T-helper 17 cell (primary cell): ENCODE measurements at places on chromosomes 6 and 20. TPM values are rescaled to one million over a fixed set of nuclear protein-coding genes. Genes with fewer than 3 reads are reported as not detected.
A peak's percentile ranks its signal among the peaks of the same experiment; 100 is the strongest.

C6orf141 gene
- total RNA-seq = not detected

ME1 gene
- total RNA-seq = 0.97 TPM

PTPRT gene
- total RNA-seq = not detected

RIPPLY2 gene
- total RNA-seq = not detected

DEF6 gene
- 193 TPM for total RNA-seq

TRIM15 gene
- total RNA-seq = not detected

HLA-DQB1 gene
- total RNA-seq = 15.7 TPM

MRPS18B gene
- 23.2 TPM for total RNA-seq

CST4 gene
- not detected for total RNA-seq

TGIF2 gene
- 38.5 TPM for total RNA-seq

AKAP12 gene
- total RNA-seq = 0.20 TPM

CASS4 gene
- total RNA-seq = 7.1 TPM

BACH2 gene
- 53.7 TPM for total RNA-seq

TULP1 gene
- total RNA-seq = not detected

GLP1R gene
- total RNA-seq = not detected

IDH3B gene
- 135 TPM for total RNA-seq

UTRN gene
- total RNA-seq = 232 TPM

TP53INP2 gene
- 62.0 TPM for total RNA-seq

ESF1 gene
- 8.3 TPM for total RNA-seq

ZBTB46 gene
- total RNA-seq = 0.21 TPM

MAS1 gene
- not detected for total RNA-seq

GRCh38 chr6:47741807-47742206 is 40.0 kb upstream of the OPN5 start:
- DNase-seq = no peak

DNA sequence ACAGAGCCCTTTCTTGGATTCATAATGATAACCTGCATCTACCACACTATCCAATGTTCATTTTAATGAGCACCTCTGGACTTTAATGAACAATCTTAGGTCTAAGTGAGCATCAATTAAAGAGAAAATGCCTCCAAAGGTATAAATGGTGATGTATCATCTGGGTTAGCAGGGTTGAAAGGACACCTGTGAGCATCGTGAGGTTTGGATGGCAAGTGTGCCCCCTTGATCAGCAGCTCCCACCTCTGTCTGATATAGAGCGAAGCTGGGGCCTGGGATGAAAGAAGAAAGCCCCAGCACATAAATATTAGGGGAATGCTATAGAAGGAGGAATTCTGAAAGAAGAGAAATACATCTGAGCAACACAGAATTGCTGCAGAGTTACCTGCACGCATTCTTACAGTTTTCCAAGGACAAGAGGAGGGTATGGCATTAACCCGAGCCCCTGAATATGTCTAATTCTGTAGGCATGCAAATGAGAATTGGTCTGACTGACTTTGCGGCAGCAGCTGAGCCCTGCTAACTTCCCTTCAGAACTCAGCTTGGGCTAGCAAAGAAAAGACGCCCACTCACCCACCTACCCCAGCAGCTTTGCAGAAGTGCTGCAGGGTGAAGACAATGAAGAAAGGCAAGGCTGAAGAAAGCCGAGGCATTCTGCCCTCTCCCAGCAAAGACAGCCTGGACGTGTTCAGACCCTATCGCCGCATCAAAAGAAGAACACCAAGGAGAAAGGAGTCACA is 136.2 kb downstream of the GMPR start:
- no peak for DNase-seq

DNA sequence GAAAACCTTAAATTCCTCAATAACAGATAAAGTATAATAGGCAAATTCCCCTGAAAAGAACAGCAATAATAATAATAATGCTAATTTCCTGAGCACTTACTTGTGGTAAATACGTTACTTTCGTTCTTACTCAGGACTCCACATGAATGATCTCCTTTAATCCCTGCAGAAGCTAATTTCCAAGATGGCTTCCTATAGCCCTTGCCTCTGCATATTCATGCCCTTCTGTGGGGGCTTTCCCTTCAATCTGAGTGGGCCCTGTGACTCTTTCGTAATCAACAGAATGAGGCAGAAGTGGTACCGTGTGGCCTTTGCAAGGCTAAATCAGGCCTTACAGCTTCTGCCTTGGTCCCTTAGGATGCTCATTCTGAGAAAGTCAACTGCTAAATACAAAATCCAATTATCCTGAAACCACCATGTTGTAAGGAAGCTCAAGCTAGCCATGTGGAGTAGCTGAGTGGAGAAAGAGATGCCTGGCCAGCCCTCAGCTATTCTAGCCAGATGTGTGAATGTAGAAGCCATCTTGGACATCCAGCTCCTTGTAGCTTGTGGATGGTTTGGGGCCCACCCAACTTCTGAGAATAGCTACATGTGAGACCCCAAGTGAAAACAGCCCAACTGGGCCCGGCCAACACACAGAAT is 50.5 kb downstream of the MCUR1 start:
- no peak for DNase-seq

- DNase-seq = no peak
These were observed 608.1 kb downstream of the TENT5A start for GRCh38 chr6:81144346-81144745.

DNA sequence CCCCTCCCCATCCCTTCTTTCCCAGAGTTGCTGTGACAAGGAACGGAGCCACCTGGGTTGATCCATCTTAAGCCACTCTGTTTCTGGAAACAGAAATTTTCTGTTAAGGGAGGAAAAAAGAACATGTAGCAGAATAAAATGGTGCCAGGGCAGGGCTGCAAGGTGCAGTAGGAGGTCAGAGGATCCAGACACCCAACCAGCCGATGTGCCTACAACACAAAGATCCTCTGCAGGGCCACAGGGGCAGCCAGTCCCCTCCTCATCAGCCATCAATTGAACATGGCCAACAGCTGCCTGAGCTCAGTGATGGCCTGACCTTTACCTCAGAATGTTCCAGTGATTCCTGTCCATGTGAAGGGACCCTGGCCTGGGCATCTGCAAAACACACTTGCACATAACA is 11.9 kb downstream of the MDFI start:
- DNase-seq = no peak

- DNase-seq = peak; percentile 59
These were observed 17.3 kb downstream of the GABRR2 start for GRCh38 chr6:89297695-89298351.

- no peak for DNase-seq
These were observed 1.6 kb downstream of the HLA-DQB1 start for GRCh38 chr6:32664827-32665362.

- no peak for DNase-seq
These were observed 22.1 kb upstream of the RALGAPA2 start for GRCh38 chr20:20734475-20734948.

GRCh38 chr6:125197795-125198269 is 44.3 kb downstream of the TPD52L1 start:
- no peak for DNase-seq

GRCh38 chr6:37305841-37306425 is 47.9 kb upstream of the RNF8 start:
- no peak for DNase-seq

GRCh38 chr6:27551607-27552006 is 78.7 kb upstream of the ZNF184 start:
- DNase-seq = no peak

DNA sequence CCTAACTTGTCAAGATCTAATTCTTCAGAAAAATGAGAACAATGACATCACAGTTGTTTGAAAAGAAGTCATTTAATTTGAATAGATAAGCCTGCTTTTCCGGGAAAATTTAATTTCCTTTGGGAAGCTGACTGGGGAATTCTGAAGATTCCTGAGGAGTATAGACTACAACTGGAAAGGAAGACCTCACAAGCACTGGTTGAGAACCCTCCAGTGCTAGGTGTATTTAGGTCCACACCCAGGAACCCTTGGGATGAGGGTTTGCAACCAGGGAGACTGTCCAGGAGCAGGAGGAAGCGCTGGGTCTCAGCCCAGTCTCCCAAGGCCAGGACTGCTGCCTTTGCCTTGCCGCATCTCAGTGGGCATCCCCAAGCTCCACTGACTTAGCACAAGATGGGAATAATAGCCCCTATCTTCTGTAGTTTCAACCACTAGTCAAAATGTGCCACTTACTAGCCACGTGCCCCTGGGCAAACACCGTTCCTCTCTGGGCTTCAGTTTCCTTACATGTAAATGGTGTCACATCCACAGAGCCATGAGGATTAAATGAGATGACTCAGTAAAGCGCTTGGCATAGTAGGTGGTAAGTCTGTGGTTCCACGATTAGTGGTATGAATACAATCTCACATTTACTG is 6.9 kb upstream of the CD93 start:
- DNase-seq = no peak

- DNase-seq = no peak
These were observed 161.0 kb downstream of the RALGAPA2 start for GRCh38 chr20:20551409-20551808.

- DNase-seq = no peak
These were observed 312.3 kb downstream of the ESR1 start for GRCh38 chr6:152119831-152120230.

GRCh38 chr6:76803038-76803580 is 660.2 kb downstream of the HTR1B start:
- DNase-seq = no peak

DNA sequence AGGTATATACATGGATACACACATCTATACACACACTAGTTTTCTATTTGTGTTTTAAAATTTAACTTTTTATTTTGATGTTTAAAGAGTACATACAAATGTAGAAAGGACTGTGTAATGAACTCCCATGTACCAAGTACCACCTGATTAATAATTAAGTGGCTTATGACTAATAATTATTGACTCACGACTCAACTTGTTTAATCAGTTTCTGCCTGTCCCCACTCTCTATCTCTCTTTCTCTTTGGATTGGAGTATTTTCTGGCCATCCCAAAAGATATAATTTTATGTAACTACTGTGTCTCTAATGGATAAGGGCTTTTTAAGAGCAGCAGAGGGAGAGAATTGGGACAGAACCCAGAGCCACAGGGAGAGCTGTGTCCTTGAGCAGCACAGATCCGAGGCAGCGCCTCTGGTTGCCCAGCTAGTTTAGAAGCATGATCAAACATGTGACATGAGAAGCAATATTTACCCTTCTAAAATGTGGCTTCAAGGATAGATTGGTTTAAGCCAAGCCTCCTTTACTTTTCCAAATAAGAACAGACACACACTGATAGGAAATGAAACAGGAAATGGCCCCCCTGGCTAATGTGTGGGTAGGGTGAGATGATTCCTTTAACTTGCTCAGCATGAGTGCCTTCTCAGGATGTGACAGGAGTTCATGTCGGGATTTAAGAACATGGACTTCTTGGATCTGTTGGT is 81.0 kb downstream of the ERMARD start:
- no peak for DNase-seq

DNA sequence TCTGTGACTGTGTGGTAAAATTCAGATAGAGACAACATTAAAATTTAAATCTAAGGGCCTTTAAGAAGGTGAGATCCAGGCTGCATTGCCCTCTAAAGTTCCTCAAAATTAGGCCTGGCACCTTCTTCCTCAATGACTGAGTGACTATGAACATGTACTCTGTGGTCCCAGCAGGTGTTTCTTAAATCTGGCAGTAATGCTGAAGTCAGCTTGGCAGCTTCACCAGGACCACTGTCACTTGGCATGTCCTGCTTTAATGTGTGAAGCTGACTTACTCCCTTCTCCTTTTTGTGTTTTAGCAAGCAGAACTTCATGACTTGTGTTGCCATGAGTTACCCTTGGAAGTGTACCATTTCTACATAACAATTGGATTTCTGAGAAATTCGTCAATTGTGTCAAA is 141.7 kb downstream of the NKAIN2 start:
- DNase-seq = no peak

- no peak for DNase-seq
These were observed 86.7 kb downstream of the MKKS start for GRCh38 chr20:10347086-10347880.

- no peak for DNase-seq
These were observed 107.4 kb upstream of the SOX4 start for GRCh38 chr6:21486115-21486514.

GRCh38 chr20:49405062-49405683 is 77.3 kb downstream of the KCNB1 start:
- DNase-seq = no peak

- DNase-seq = no peak
These were observed 101.0 kb downstream of the NRN1 start for GRCh38 chr6:5905431-5906339.

DNA sequence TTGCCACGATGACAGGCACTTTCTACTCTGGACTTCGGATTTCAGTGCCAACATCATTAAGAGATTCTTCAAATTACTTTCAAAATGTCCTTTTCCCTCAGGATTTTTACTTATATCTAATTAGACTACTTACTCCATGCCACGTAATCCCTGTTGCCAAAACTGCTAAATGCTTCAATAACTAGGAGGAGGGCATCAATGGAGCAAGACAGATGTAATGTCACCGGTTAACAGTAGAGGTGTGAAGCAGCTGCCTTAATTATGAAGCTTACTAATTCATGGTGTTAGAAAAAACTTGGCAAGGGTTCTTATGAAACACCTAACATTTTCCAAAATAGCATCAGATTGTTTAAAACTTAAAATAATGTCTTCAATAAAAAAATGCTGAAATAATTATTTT is 111.2 kb upstream of the SIM1 start:
- DNase-seq = no peak

DNA sequence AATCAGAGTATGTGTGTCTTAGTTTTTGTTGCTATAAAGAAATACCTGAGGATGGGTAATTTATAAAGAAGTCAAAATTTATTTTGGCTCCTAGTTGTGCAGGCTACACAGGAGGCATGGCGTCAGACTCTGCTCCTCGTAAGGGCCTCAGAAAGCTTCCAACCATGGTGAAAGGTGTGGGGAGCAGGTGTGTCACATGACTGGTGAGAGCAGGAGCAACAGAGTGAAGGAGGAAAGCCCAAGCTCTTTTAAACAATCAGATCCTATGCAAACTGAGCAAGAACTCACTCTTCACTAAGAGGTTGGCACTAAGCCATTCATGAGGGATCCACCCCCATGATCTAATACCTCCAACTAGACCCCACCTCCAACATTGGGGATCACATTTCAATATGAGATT is 1524.3 kb downstream of the HACE1 start:
- DNase-seq = no peak

DNA sequence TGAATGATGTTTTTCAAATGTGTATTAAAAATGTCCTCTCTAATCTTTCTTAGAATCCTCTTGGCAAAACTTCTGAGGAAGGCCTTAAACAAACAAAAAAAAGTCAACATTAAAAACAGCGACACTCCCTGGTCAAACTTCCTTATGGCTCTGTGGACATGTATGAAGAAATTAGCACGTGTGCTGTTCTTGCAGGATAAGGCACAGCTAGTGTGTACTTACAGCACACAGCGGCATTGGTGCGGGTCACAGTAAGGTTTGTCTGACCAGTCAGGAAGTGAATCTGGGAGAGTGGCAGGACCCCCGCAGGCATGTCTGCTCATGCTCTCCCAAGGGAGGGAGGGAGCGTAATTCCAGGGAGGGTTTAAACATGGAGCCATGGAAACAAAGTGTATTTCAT is 38.8 kb downstream of the SLC22A1 start:
- DNase-seq = no peak

GRCh38 chr6:109428889-109429477 is 11.4 kb downstream of the PPIL6 start:
- no peak for DNase-seq

DNA sequence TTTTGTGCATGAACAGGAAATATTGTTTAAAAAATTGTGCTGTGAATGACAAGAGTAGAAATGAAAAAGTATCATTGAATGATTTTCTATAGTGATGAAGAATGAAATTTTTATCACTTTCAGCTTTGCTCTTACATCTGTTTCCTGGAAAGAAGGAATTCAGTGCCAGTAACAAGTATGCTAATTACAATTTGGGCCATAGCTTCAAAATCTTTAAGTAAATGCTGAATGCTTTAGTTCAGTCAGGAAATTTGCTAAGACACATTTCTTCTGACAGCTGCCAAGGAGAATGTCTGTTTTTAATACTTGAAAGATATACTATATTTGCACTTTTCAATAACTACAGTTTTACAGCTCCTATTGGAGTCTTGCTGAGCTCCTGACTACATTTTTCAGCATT is 203.7 kb upstream of the RSPO3 start:
- no peak for DNase-seq
